IPS DF 6.9 (cell line): ENCODE measurements at places on chromosomes 11 and 22.

GRCh38 chr22:17751596-17751995 is 22.7 kb downstream of the BID start:
- DNase-seq, result no peak

DNA sequence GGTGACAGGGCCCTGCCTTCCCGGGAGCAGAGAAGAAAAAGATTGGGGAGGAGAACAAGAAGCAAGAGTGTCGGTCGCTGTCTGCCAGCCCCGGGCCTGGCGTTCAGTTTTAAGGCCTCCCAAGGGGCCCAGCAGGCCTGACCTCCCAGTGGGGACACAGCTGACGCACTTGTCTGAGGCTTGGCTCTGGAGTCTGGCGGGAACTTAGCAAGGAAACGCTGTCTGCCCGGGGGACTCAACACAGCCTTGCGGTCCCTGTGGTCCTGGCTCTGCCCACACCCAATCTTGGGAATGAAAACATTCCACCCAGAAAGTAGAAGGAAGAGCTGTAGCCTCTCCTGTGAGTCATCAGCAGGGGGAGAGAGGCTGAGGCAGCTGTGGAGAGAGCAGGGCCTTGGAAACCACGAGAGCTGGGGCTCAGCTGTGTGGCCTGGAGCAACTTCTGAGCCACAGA is 54.4 kb downstream of the TRAF6 start:
- DNase-seq, result no peak

- DNase-seq, result no peak
Observed at GRCh38 chr11:124811399-124812125, 11.4 kb upstream of the MSANTD2 start.

DNA sequence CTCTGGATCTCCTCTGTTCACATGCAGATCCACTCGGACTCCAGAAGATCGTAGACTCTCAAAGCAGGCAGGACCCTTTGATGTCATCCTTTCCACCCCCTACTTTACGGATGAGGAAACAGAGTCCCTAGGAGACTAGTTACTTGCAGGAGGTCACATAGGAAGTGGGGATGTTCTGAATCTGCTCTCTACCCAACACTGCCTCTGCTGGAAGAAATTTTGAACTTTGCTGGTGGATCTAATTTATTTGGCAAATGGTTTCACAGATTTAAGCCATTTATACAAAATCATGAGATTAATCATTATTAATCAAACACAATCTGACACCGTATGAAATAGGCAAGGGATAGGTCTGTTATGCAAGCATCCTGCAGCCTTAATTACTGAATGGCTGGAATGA is 55.0 kb upstream of the USP47 start:
- DNase-seq, result no peak

DNA sequence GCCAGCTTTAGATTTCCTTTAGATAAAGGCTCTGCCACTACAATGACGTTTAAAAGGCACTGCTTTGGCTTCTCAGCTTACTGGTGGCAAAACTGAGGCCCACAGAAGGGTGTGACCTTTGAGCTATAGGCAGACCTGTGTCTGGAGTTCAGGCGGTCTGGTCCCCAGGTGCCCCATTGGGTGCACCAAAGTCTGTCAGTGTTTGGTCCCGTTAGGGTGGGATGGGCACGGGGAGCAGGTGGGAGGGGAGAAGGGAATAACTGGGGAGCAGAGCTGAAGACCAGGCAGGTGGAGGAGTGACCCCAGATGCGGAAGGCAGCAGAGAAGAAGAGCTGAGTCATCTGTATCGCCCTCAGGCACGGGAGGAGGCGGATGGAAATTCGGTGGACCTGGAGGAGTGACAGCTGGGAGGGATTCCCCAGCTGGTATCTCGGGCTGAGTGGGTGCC is 45.3 kb upstream of the GCAT start:
- no peak for DNase-seq

DNA sequence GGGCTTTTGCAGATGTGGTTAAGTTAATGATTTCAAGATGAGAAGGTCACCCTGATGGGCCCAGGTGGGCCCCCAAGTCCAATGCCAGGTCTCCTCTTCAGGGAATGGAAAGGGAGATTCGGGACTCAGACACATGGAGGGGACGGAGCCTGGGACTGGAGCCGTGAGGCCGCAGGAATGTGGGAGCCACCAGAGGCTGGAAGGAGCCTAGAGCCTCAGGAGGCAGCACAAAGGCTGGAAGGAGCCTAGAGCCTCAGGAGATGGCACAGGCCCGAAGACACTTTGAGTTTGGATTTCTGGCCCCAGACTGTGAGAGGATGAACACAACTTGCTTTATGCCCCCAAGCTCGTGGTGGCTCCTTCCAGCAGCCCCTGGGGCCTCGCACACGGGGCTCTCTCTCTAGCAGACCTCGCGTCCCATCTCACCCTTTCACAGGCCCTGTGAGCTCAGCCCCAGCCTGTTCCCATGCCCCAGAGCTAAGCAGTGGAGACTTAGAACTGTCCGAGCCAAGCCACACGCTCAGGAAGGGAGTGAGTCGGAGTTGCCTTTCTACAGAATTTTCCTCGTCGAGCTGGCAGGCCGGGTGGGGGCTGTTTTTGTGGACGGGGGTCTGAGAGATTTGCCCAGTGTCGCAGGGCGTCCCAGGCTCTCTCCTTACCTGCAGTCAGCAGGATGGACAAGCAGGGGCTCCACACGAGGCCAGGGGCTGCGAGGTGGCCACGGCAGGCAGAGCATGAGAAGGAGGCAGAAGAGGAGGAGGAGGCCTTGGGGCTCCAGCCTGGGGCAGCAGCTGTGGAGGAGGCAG is 937.6 kb downstream of the BRD1 start:
- DNase-seq, result no peak

DNA sequence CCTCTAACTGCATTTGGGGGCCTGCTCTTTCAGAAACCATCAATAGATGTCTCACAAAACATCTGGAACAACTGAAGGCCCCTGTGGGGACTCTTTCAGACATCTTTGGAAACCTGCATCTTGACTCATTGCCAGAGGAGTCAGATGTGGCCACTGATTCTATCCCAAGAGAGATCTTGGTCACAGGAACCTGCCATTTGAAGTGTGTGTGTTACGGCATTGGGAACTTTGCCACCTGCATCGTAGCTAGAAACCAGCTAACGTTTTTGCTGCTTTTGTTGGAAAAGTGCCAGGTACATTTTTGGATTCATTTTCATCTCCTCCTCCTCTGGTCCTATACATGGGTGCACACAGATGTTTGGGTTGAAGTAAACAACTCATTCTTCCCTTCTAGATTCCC is 4.3 kb downstream of the SRRD start:
- no peak for DNase-seq

GRCh38 chr11:58490827-58491226 is 17.1 kb downstream of the OR5B21 start:
- DNase-seq, result no peak

DNA sequence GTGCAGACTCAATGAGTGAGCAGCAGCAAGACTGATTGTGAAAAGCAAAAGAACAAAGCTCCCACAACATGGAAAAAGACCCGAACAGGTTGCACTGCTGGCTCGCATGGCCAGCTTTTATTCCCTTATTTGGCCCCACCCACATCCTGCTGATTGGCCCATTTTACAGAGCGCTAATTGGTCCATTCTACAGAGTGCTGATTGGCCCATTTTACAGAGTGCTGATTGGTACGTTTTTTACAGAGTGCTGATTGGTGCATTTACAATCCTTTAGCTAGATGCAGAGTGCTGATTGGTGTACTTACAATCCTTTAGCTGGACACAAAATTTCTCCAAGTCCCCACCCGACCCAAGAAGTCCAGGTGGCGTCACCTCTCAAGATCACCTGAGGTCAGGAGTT is 15.3 kb upstream of the SLC25A1 start:
- DNase-seq, result no peak
